ENCODE measurements at places on chromosomes 16 and 17. TPM values are rescaled to one million over a fixed set of nuclear protein-coding genes. Genes with fewer than 3 reads are reported as not detected.

Gene APOBR
- total RNA-seq, result under 0.01 TPM

Gene KRTAP4-7
- total RNA-seq, result under 0.01 TPM

Gene CMTM2
- total RNA-seq, result not detected

Gene TBX21
- not detected for total RNA-seq

Gene CX3CL1
- not detected for total RNA-seq

Gene TSPOAP1
- 3.8 TPM for total RNA-seq

Gene PPY
- not detected for total RNA-seq

Gene LHX1
- not detected for total RNA-seq

Gene JPH3
- total RNA-seq, result not detected

Gene KRTAP3-1
- not detected for total RNA-seq

Gene MARCHF10
- total RNA-seq, result under 0.01 TPM

Gene KCTD19
- total RNA-seq, result not detected

Gene KRT12
- total RNA-seq, result not detected

Gene OTOP2
- not detected for total RNA-seq

Gene TP53TG3F
- not detected for total RNA-seq
